ENCODE measurements at places on chromosomes 11 and 22.

- no peak for DNase-seq
Observed at GRCh38 chr11:36618363-36619047, 20.5 kb upstream of the RAG2 start.

DNA sequence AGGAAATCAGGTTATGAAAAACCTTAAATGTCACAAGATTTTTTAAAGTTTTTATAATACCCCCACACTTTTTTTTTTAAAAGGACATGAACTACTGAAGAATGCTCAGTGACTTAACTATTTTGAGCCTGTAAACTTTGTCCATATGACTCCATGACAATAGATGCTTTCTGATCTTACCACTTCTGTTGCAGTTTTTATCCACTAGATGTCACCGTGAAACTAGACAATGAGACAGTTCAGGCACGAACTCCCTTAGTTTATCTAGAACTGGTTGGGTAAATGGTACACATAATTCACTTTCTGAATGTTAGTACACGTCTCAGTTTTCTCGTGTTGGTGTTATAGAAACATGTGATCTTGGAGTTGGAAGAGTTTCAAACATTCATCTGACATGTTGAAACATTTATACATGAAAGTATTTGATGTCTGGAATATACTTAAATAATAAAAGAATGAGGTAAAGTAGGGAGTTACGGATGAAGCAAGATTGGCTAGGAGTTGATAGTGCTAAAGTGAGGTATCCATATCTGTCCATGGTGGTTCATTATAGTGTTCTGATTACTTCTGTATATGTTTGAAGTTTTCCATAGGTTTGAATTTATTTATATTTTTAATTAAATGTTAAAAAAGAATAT, 8.1 kb downstream of the CCDC15 start:
- peak; percentile 61 for DNase-seq

DNA sequence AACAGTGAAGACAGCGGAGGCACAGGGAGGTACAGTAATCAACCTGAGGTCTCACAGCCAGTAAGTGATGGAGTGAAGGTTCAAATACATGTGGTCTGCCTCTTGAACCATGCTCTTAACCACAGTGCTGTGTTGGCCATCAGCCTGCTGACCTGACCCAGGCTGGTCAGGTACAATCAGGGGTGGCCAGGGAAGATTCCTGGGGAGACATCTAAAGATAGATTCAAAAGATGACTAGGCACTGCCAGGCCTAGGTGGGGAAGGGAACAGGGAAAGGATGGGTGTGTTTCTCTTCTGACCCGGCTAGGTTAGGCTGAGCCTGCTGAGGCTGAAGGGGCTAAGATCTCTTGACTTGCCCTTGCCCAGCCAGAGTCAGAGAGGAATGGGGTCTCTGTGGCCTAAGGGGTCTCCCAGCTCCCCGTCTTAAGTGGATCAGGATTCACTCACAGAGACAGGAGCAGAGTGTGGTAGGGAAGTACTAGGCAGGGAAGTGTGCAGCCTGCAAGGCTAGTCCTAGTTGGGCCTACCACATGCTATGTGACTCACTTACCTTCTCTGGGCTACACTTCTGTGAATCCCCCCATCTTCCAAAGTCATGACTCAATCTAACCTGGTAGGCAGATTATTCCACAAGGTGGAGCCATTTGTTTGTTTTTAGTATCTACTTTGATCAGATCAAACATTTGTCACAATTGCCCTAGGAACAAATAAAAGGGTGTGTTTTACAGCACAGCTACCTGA, 10.4 kb upstream of the SREBF2 start:
- DNase-seq: peak; percentile 16

DNA sequence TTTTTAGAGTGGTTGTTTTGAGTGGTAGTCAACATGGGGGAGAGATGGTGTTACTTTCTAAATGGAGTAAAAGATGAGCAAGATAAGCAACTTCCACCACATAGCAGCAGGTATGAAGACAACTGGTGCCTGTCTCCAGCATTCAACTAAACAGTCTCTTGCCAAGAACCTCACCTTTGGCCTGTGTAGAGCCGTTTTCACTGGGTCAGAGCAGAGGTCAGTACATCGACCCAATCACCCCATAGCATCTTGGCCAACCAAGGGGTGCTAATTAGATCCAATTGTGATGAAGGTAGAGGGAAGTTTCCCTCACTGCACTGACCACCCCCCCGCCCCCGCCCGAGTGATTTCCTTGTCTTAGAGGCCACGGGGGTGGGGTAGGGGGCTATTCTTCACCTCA, 188.2 kb downstream of the BLID start:
- DNase-seq: no peak

- no peak for DNase-seq
Observed at GRCh38 chr11:9176136-9176535, 84.7 kb upstream of the SCUBE2 start.

DNA sequence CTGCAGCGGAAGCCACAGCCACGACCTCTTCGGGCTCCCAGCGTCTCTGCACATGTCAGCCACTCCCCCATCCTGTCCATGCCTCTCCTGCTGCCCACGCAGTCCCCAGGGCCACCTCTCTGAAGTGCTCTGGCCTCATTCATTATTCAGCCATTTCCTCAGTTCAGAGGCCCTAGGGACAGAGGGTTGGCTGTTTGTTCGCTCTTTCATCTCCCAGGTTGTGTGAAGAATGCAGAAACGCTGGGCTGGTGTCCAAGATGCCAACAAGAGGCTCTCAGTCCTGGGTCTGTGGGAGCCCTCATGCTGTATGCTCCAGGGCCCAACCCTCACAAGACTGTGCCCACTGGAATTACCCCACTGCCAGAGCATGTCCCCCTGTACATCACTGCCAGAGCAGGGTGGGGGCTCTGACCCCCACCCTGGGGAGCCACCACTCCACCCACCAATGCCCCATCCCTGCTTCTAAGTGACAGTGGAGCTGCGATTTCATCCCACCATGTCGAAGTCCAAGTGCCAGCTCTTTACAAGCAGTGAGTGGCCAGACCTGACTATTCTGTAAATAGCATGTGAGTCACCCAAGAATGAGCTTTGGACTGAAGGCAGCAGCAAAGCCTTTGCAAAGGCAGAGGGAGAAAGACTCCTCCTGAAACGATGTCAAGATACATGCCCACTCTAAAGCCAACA, 209.6 kb downstream of the BUD13 start:
- no peak for DNase-seq

- no peak for DNase-seq
Observed at GRCh38 chr22:48940266-48941032, 887.2 kb downstream of the BRD1 start.

DNA sequence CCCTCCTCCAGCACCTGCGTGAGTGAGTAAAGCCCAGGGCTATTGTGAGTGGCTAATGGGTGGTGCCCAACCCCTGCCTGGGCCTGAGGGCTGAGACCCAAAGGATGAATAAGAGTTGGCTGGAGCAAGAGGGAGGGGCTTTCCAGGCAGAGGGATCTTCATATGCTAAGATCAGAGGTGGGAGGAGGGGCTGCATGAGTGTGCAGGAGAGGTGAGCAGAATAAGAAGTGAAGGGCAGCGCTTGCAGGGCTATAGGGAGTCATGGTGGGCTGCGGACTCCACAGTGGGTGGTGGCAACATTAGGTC, 3.9 kb downstream of the EMID1 start:
- DNase-seq: no peak

GRCh38 chr11:93225662-93226061, 27.9 kb upstream of the SLC36A4 start:
- no peak for DNase-seq

All from GDM1 (cell line).